RPMI7951 (cell line): ENCODE measurements at places on chromosomes 1 and 21. TPM values are rescaled to one million over a fixed set of nuclear protein-coding genes. Genes with fewer than 3 reads are reported as not detected.
A peak's percentile ranks its signal among the peaks of the same experiment; 100 is the strongest.

- DNase-seq: no peak
These were observed 252.0 kb downstream of the KCTD3 start for GRCh38 chr1:215819114-215819513.

- DNase-seq: no peak
These were observed 260.3 kb upstream of the PLD5 start for GRCh38 chr1:242784807-242785206.

- DNase-seq: peak; percentile 96
These were observed 25.8 kb downstream of the DHCR24 start for GRCh38 chr1:54861070-54861761.

DNA sequence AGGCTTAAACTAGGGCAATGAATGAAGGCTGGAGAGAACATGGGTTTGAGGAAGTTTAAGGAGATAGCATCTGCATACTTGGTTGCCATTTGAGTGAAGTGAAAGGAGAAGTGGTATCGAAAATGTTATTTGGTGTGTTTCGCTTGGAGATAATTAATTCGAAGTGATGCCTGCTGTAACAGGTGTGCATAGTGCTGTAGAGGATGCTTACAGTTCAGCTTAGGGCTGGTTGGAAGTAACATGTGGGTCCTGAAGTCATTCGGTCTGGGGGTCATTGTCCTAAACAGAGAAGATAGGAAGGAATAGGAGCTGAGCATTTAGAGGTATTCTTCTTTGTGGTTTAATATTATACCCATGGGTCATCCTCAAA lies 301 bp upstream of the NUDT17 start:
- no peak for DNase-seq

GRCh38 chr1:42266253-42267135 lies 68.5 kb downstream of the FOXJ3 start:
- no peak for DNase-seq

DNA sequence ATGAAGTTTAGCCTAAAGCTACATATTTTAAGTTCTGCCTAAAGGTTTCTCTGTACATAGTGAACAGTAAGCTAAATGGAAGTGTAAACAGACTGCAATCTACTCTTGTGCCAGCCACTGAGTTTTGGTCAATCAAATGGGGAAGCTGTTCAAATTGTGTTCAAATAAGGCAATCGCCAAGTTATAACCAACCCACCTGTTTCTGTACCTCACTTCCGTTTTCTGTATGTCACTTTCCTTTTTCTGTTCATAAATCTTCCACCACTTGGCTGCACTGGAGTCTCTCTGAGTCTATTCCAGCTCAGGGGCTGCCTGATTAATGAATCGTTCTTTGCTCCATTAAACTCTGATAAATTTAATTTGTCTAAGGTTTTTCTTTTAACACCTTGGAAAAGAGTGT lies 10.8 kb upstream of the THEM4 start:
- DNase-seq: no peak

DNA sequence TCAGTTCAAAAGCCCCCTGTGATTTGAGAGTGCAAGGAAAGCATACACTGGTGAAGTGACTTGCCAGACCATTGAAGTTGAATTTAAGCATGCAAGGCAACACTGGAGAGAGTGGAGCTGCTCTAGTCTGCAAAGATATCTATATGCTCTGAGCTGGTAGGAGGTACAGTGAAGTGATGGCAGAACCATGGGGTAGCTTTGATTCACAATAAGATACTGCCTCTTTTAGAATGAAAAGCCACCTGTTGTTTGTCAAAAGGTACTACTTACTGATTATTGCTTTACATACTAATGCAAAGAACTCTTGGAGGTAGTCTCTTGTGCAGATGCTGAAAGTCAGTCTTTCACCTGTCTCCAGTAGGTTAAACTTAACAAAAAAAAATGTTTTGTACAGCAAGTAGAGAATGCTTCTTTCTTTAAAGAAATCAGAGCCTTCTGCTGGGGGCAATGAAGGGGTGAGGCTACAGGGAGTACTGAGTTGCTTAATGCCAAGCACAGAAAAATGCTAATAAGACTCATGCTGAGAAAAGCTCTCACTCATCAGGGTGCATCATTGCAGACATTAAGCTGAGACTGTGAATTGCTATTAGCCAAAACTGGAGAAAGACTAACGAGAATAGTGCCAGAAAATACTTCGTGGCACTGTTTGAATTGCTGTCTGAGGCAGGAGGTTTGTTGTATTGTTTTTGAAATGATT lies 1150.5 kb upstream of the TMPRSS15 start:
- DNase-seq: no peak

DNA sequence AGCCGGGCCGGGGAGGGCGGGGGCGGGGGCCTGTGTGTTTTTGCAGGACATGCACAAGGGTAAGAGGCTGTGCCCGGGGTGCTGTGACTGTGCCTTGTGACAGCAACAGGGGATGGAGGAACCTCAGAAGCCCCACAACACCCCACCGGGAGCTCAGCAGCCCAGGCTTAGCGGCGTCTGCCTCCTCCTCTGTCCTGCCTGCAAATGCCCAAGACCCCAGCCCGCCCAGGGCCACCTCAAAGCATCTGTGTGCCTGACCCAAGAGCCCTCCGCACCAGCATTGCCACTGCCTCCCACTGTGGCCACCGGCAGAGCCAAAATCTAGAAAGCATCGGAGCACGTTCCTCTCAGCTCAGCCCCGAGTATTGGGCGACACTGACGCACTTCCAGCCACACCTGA lies 2.7 kb upstream of the ACTRT2 start:
- DNase-seq: no peak

GRCh38 chr1:155127967-155128754 lies 485 bp downstream of the EFNA1 start:
- DNase-seq: no peak

DNA sequence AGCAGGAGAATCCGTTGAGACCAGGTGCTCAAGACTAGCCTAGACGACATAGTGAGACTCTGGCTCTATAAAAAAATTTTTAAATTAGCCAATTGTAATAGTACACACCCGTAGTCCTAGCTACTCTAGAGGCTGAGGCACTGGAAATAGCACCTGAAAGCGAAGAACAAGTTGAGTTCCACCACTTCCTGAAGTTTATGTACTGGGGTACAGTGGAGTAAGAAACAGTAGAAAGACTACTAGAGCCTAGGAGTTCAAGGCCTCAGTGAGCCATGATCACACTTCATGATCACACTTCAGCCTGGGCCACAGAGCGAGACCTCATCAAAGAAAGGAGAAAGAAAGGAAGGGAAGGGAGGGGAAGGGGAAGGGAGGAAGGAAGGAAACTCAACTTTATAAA lies 19.8 kb downstream of the RSBN1 start:
- DNase-seq: no peak

- DNase-seq: no peak
These were observed 72.4 kb downstream of the SEC16B start for GRCh38 chr1:177897281-177897997.

DNA sequence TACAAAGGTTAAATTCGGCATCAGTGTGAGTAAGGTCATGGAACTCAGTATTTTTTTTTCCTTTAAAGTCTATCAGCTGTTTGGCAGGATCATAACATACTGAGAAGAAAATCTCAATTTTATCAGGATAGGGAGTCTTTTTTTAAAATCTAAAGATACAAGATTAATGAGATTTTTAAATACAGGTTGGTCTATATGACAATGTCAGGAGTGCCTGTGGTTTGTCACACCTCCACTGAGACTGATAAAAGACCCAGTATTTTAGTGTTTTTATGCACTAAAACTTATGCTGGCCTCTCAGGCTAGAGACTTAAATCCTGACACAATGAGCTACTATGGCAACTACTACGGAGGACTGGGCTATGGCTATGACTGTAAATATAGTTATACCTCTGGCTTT lies at the start of gene KRTAP20-3:
Gene KRTAP20-3, plus strand, starts transcription at position 301 of the 400 bp plus-strand sequence.
- no peak for DNase-seq

DNA sequence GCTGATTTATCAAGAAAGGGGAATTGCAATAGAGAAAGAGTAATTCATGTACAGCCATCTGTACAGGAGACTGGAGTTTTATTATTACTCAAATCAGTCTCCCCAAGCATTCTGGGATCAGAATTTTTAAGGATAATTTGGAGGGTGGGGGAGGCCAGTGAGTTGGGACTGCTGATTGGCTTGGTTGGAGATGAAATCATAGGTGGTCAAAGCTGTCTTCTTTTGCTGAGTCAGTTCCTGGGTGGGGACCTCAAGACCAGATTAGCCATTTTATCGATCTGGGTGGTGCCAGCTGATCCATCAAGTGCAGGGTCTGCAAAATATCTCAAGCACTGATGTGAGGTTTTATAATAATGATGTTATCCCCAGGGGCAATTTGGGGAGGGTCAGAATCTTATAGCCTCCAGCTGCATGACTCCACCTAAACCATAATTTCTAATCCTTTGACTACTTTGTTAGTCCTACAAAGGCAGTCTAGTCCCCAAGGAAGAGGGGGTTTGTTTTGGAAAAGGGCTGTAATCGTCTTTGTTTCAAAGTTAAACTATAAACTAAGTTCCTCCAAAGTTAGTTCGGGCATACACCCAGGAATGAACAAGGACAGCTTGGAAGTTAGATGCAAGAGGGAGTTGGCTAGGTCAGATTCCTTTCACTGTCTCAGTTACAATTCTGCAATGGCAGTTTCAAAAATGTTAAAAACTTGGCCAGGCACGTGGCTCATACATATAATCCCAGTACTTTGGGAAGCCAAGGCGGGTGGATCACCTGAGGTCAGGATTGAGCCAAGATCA lies 16.9 kb upstream of the RAB3B start:
- DNase-seq: no peak

GRCh38 chr1:2382621-2383361 lies 8.6 kb downstream of the MORN1 start:
- DNase-seq: peak; percentile 31

DNA sequence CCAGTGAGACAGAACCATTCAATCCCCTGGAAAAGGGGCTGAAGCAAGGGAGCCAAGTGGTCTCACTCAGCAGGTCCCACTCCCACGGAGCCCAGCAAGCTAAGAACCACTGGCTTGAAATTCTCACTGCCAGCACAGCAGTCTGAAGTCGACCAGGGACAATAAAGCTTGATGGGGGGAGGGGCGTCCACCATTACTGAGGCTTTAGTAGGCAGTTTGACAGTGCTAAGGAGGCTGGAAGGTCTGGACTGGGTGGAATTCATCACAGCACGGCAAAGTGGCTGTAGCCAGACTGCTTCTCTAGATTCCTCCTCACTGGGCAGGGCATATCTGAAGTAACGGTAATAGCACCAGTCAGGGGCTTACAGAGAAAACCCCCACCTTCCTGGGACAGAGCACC lies 105.4 kb upstream of the GORAB start:
- DNase-seq: no peak

DNA sequence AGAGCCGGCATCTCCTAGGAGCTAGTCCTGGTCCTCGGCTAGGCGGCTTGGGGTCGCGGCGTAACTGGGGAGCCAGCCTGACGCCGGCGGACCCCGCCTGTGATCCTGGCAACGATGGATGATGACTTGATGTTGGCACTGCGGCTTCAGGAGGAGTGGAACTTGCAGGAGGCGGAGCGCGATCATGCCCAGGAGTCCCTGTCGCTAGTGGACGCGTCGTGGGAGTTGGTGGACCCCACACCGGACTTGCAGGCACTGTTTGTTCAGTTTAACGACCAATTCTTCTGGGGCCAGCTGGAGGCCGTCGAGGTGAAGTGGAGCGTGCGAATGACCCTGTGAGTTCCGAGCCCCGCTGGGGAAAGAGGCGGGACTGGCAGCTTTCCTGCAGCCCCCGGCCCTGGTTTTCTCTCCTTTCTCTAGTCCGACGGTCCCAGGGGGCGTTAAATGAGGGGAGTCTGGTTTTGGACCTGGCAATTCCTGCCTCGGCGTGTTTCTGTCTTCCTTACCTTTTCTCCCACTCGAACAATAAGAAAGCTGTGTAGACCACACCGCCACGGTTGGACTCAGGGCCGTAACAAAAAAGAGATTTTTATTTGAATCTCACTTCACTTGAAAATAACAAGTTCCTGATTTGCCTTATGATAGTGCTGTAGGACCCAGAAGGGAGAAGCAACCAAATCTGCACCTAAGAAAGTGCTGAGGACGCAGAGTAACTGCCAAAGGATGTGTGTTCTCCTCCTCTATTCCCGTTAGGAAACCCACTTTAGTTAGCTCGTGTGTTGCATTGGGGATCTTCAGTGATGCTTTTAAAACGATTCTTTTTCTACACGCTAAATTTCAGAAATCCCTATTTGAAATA lies at the start of gene SPRTN:
Gene SPRTN, plus strand, starts transcription at position 24 of the 859 bp plus-strand sequence. Its CDS starts 91 bp downstream, at position 115.
- no peak for DNase-seq

DNA sequence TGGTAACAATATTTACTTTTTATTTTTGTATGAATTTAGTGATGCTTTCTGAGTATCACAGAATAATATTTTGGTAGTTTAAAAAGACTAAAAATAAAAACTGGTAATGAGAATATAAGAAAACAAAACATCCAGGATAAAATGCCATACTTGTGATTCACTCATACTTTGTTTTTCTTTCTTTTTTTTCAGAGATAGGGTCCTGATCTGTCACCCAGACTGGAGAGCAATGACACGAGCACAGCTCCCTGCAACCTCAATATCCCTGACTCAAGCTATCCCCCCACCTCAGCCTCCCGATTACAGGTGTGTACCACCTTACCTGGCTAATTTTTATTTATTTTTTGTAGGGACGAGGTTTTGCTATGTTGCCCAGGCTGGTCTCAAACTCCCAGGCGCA lies 64.2 kb upstream of the ADAM30 start:
- no peak for DNase-seq

GRCh38 chr1:34050709-34051485 lies 114.1 kb downstream of the CSMD2 start:
- DNase-seq: no peak

GRCh38 chr1:193083365-193084088 lies 21.7 kb downstream of the GLRX2 start:
- DNase-seq: no peak

DNA sequence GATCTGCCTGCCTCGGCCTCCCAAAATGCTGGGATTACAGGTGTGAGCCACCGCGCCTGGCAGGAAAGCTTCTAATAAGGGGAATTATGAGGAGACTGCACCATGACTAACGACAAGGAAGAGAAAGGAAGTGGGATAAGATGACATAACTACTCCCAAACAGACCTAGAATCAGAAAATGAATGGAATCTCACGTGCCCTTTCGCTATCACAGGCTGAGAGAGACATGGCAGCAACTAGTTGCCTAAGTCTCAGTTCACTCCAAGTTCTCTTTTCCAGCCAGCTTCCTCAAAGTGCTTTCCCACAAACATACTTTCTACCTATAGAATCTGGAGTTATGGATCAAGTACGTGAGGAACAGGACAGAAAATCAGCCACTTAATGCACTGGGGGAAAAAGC lies 2.0 kb downstream of the PI4KB start:
- DNase-seq: no peak

Gene ZSCAN20
- 5.5 and 5.6 TPM in 2 replicates for total RNA-seq

Gene FAM151A
- total RNA-seq: not detected in 2 replicates

Gene AIM2
- total RNA-seq: 13.9 and 15.5 TPM in 2 replicates

Gene SYDE2
- 0.78 and 1.2 TPM in 2 replicates for total RNA-seq

Gene IL22RA1
- 1.6 and 2.3 TPM in 2 replicates for total RNA-seq

Gene CTBS
- 18.6 and 29.0 TPM in 2 replicates for total RNA-seq

Gene OR2T33
- not detected in 2 replicates for total RNA-seq

Gene SPRR2E
- not detected in 2 replicates for total RNA-seq

Gene GRIK3
- not detected in 2 replicates for total RNA-seq

Gene COL11A1
- total RNA-seq: 10.4 and 19.0 TPM in 2 replicates

Gene CACNA1S
- total RNA-seq: not detected in 2 replicates

Gene FAM167B
- total RNA-seq: 0.49 TPM in 1 of 2 replicates, not detected in the other

Gene VWA5B1
- not detected in 2 replicates for total RNA-seq
